ENCODE measurements at places on chromosomes 5 and 9.

- peak; percentile 29 for DNase-seq
These were observed 18.5 kb downstream of the C9orf85 start for GRCh38 chr9:71929791-71930440.

GRCh38 chr5:169583101-169583423 is 511 bp upstream of the SPDL1 start:
- no peak for DNase-seq

DNA sequence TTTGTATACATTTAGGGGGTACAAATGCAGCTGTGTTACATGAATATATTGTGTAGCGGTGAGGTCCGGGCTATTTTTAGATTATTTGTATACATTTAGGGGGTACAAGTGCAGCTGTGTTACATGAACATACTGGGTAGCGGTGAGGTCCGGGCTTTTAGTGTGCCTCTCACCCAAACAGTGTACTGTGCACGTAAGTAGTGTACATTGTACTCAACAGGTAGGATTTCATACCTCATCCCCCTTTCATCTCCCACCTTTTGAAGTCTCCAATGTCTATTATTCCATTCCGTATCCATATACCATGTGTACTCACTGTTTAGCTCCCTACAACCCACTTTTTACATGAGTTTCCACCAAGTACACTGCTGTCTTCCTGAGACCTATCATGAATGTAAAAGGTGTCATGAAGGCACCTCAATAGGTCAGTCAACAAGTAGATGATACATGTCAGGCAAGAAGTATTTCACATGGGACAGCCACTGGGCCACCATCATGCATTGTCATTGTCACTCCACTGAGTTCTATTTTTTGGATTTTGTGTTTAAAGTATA is 27.7 kb downstream of the SKP1 start:
- DNase-seq: no peak

GRCh38 chr5:4720831-4721230 is 419.3 kb upstream of the ADAMTS16 start:
- DNase-seq: no peak

DNA sequence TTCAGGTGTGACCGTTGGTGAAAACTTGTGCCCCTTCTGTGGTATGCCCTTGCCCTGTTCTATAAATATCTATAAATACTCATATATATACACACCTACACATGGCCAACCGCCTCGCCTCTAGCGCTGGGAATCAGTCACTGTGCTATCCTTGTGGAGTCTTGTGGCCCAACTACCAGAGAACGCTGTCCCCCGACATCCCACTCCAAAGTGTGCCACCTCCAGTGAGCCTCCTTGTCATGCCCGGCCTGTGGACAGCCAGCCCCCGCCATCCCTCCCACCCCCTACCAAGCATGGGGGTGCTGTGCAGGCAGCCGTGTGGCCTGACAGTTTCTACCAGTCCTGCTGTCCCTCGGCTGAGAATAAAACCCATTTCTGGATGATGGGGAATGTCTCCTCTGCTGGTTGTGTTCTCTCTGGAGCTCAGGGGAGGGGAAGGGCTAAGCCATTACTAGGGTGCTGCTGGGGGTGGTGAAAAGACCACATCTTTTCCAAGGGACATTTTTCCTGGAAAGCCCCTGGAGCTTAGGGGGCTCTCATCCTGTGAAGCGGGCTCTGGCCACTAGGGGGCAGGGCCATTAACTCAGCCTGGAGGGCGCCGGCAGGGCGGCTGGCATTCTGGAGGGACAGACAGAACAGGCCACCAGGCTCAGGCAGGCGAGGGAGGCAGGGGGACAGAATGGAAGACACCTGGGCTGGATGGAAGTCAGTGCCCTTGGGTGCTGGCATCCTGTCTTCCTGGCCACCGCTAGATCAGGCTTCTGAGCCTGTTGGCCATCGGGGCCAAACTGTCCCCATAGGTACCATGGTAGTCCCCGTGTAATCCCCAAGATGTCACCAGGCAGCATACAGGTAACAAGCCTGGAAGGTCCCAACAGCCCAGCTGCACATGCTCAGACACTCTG is 20.7 kb downstream of the GOLGA2 start:
- peak; percentile 85 for DNase-seq

DNA sequence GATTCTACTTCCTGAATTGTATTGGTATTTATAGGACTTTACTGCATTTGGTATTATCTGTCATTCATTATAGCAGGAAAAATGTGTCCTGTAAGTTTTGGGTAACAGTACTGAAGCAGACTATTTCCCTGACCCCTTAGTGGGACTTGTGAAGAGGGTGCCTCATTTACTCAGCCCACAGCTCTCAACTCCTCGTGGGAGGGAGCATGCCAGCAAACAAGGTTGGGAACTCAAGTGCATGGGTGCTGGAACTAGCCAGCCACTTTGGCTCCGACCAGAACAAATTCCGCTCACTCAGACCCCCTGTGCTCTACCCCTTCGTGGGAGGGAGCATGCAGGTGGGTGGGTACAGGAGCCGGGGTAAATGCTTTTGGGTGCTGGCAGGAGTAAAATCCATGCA is 1773.5 kb upstream of the WWC1 start:
- DNase-seq: no peak

- no peak for DNase-seq
These were observed 21.4 kb downstream of the SPINK1 start for GRCh38 chr5:147809830-147810666.

GRCh38 chr9:86354818-86355309 is 654 bp upstream of the TUT7 start:
- peak; percentile 45 for DNase-seq

DNA sequence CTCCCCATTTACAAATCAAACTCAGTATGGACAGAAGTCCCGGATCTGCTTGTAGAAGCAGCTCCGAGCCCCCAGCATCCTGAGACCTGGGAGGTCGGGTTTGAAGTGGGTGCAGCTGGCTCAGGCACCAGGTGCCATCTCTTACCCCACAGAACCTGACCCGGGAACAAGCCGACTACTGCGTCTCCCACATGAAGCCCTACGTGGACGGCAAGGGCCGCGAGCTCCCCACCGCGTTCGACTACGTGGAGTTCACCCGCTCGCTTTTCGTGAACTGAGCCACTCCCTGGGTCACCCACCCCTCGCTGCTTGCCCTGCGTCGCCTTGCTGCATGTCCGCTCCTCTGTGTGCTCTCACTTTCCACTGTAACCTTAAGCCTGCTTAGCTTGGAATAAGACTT is 23.6 kb downstream of the DYNC2I2 start:
- DNase-seq: no peak

- no peak for DNase-seq
These were observed 169.8 kb upstream of the STK32A start for GRCh38 chr5:147065071-147065470.
